Osteocyte (in vitro differentiated cells): ENCODE measurements at places on chromosomes 5 and 9.

- H3K27ac ChIP-seq, result no peak overlapping the region
- H3K27me3 ChIP-seq, result peaks cover 6% of the 10 kb centered on the region
- no peak for DNase-seq
- H3K4me3 ChIP-seq, result no peak overlapping the region
- H3K36me3 ChIP-seq, result no peaks in the 10 kb centered on the region
- peaks cover 5% of the 10 kb centered on the region for H3K4me1 ChIP-seq
Observed at GRCh38 chr5:77329664-77330430, 119.4 kb downstream of the PDE8B start.

GRCh38 chr5:163894645-163895044 is 389.2 kb downstream of the MAT2B start:
- H3K27me3 ChIP-seq, result no peaks in the 10 kb centered on the region
- H3K4me3 ChIP-seq, result no peak overlapping the region
- no peak overlapping the region for H3K27ac ChIP-seq
- H3K4me1 ChIP-seq, result no peaks in the 10 kb centered on the region

DNA sequence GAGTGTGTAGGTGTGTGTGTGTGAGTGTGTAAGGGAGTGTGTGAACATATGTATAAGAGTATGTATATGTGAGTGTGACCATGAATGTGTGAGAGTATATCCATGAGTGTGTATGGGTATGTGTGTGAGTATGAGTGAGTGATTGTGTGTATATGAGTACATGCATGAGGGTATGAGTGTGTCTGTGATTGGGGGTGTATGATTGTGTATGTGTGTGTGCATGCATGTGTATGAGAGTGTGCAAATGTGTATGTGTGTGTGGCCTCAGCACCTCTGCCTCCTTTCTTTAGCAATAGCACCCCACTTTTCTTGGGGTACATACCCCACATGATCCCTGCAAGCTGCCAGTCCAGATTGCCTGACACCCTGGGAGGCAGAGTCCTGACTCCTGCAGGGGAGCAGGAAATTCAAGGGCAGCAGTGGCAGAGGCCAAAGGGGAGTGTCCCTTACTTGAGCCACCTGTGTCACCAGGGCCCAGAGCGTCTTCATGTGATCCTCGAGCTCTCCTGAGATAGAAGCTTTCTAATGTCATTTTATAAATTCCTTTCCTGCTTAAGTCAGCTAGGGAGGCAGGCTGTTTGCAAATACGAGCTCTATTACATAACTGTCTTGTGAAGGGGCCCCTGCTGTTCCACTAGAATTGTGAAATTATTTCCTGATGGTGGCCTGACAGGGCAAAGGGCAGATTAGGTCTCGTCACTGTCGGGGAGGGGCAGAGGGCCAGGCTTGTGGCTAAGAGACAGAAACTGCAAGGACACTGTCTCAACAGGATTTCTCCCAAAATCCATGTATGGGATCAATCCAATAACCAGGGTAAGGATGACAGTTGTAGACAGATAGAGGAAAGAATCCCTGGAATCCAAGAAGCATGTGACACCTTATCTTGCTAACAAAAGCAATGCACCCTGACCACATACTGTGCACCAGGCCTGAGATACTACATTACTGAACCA is 389.1 kb downstream of the GADD45G start:
- no peaks in the 10 kb centered on the region for H3K36me3 ChIP-seq
- H3K4me3 ChIP-seq, result no peak overlapping the region
- peaks cover 2% of the 10 kb centered on the region for H3K4me1 ChIP-seq
- H3K27ac ChIP-seq, result no peak overlapping the region

- no peak for DNase-seq
- no peak overlapping the region for H3K4me3 ChIP-seq
- H3K27me3 ChIP-seq, result no peaks in the 10 kb centered on the region
Observed at GRCh38 chr9:84710701-84711397, 41.3 kb downstream of the NTRK2 start.

GRCh38 chr9:87428659-87429058 is 69.0 kb upstream of the DAPK1 start:
- no peak overlapping the region for H3K27ac ChIP-seq
- peaks cover 3% of the 10 kb centered on the region for H3K36me3 ChIP-seq
- no peak for DNase-seq
- H3K4me3 ChIP-seq, result no peak overlapping the region
- no peaks in the 10 kb centered on the region for H3K27me3 ChIP-seq

- H3K36me3 ChIP-seq, result peaks cover 4% of the 10 kb centered on the region
- no peak for DNase-seq
Observed at GRCh38 chr5:34900652-34901051, 14.7 kb downstream of the RAD1 start.

DNA sequence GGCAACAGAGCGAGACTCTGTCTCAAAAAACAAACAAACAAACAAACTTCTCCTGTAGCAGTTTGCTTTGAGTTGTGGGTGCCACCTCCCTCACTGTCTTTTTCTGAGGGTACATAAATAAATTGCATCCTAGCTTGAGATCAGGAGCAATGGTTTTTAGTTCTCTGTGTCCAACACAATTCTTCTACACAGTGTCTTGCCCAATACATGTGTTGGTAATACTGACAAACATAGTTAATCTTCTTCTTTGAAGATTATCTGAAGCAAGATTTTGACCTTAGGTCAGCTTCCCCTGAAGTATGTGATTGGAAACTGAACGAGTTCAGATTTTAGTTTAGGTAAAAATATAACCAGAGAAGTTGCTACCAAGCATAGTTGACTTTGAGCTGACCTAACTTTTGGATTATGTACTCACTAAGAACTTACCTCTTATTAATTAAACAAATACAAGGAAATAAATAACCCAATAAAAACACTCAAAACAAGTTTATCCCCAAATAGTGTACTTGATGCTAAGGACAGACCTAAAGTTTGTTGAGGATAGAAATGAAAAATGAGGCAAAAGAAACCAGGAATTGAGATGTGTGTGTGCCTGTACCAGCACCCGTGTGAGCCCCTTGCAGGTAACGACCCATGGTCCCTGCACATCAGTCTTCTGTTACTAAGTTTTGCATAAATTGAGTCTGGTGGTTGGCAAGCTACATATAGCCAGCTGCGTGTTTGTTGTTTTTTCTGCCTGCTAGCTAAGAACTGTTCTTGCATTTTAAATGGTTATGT is 16.2 kb downstream of the TJP2 start:
- DNase-seq, result no peak
- no peak overlapping the region for H3K4me3 ChIP-seq
- no peaks in the 10 kb centered on the region for H3K36me3 ChIP-seq
- no peaks in the 10 kb centered on the region for H3K27me3 ChIP-seq
- H3K27ac ChIP-seq, result no peak overlapping the region

- H3K4me3 ChIP-seq, result peak overlapping the region; percentile 85
- peak overlapping the region; percentile 89 for H3K27ac ChIP-seq
- H3K36me3 ChIP-seq, result no peaks in the 10 kb centered on the region
Observed at GRCh38 chr9:134328841-134329575, 2.8 kb downstream of the RXRA start.

GRCh38 chr9:138076650-138077009 is 199.0 kb downstream of the CACNA1B start:
- H3K4me3 ChIP-seq, result no peak overlapping the region
- no peaks in the 10 kb centered on the region for H3K27me3 ChIP-seq
- DNase-seq, result peak; percentile 57
- H3K27ac ChIP-seq, result no peak overlapping the region
- no peaks in the 10 kb centered on the region for H3K4me1 ChIP-seq

DNA sequence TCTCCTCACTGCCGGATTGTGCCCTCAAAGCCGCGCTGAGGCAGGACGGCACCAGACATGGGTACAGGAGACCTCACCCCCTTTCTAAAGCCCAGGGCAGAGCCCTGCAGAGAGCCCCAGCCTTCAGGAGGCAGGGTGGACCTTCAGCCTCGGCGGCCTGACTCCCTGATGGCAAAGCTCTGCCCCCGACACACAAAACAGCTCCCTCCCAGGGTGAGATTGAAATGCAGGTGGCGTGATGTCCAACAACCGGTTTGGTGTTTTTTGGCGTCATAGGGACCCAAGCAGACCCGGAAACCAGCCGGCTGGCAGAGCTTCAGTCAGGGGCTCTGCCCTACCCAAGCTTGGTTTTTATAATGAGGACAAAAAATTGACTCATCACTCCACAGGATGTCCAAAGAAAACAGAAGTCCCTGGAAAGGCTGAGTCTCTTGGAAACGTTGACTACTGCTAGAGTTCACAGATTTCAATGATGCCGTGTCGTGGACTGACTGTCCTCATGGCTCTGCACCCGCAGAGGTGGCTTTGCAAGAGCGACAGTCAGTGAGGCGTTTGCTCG is 275.2 kb upstream of the IRX1 start:
- no peak overlapping the region for H3K27ac ChIP-seq
- H3K4me1 ChIP-seq, result no peaks in the 10 kb centered on the region
- no peaks in the 10 kb centered on the region for H3K27me3 ChIP-seq

- no peak overlapping the region for H3K4me3 ChIP-seq
- H3K4me1 ChIP-seq, result no peaks in the 10 kb centered on the region
Observed at GRCh38 chr5:19342942-19343341, 645.1 kb downstream of the CDH18 start.

- peak overlapping the region; percentile 7 for H3K27ac ChIP-seq
- peaks cover 11% of the 10 kb centered on the region for H3K36me3 ChIP-seq
- peaks cover 22% of the 10 kb centered on the region for H3K4me1 ChIP-seq
Observed at GRCh38 chr9:123642291-123643278, 286.6 kb downstream of the CRB2 start.

DNA sequence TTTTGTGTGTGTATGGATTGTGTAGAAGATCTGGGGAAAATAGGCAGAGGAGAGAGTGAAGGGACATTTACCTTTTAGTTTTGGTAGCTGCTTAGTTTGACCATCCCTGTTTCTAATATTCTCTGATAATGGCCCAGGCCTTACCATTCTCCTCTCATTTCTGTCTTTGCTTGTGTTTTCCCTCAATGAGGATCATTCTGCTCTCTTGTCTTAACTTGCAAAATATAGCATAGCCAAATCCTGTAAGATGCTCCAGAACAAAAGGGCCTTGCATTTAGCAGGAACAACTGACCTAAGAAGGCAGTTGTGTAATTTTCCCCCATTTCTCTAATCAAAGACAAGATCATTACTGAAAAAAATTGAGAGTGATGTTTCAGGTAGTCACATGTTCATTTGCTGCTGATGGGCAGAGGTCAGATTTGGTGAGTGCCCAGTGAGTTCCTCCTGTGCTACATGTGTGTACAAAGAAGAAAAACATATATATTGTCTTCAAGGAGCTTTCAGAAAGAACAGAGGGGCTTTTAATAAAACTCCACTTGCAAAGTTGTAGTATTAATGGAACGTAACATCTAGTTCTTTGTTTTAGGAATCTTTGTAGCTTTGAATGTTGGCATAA is 139.5 kb downstream of the KDM4C start:
- H3K36me3 ChIP-seq, result peaks cover 7% of the 10 kb centered on the region
- no peak for DNase-seq
- peaks cover 3% of the 10 kb centered on the region for H3K4me1 ChIP-seq

- H3K4me1 ChIP-seq, result peaks cover 8% of the 10 kb centered on the region
- no peak for DNase-seq
- peaks cover 9% of the 10 kb centered on the region for H3K36me3 ChIP-seq
- no peak overlapping the region for H3K27ac ChIP-seq
Observed at GRCh38 chr9:108197899-108198298, 657.9 kb downstream of the ACTL7B start.

DNA sequence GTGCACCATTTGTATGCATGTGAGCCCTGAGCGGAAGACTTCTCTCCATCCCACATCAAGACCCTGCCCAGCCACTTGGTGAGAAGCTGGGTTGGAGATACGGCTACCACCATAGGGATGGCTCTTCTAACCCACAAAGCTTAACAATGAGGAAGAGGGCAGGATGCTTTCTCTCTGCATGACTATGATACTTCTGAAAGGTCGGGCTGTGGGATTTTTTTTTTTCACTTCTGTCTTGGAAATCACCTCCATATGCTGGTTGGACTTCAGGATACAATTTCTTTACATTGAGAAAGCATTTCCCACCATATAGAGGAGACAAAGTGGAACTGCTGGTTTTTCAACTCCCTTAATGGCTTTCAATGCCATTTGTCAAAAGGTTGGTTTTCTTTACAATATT is 30.5 kb downstream of the ZNF366 start:
- H3K4me1 ChIP-seq, result peaks cover 45% of the 10 kb centered on the region
- H3K27ac ChIP-seq, result no peak overlapping the region
- no peak for DNase-seq
- no peak overlapping the region for H3K4me3 ChIP-seq

DNA sequence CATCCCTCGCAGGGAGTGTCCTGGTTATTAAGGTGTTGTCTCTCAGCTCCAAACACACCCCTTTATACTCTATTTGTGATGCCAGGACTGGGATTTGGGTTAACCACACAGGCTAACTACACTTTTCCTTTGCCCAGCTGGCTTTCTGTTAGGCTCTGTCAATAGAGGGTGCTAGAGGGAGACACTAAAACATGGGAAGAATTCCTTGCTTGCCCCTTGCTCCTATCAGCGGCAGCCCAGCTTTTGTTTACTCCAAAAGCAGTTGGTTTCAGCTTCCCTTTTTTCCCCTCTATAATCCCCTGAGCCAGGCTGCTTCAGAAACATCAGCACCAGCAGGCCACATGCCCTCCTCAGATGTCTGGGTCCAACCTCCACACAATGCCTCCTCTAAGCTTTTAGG is 297.1 kb downstream of the KCTD16 start:
- no peak for DNase-seq
- no peak overlapping the region for H3K27ac ChIP-seq
- H3K36me3 ChIP-seq, result no peaks in the 10 kb centered on the region
- no peaks in the 10 kb centered on the region for H3K27me3 ChIP-seq
- no peak overlapping the region for H3K4me3 ChIP-seq

GRCh38 chr9:121326130-121326838 is 43.8 kb downstream of the STOM start:
- H3K36me3 ChIP-seq, result peaks cover 54% of the 10 kb centered on the region
- H3K27me3 ChIP-seq, result no peaks in the 10 kb centered on the region
- peak overlapping the region; percentile 3 for H3K27ac ChIP-seq
- H3K4me1 ChIP-seq, result peaks cover 22% of the 10 kb centered on the region
- H3K4me3 ChIP-seq, result no peak overlapping the region

DNA sequence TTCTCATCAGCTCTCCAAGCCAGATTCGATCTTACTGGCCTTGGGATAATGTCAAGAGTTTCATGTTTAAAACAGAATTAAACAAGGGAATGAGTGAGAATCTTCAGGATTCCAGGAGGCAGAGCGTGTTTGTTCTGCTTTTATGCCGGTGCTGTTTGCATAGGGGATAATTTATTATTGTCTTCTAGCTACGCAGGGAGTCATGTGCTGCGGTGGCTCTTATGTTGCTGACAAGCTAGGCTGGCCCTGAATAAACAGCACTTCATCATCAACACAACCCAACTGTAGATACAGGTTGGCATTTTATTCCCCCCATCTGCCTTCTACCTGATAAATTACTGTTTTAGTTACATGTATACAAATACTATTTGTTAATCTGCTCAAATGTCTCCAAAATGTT is 47.1 kb upstream of the PCA3 start:
- no peaks in the 10 kb centered on the region for H3K4me1 ChIP-seq
- no peak overlapping the region for H3K27ac ChIP-seq
- no peak for DNase-seq

- DNase-seq, result no peak
- H3K4me3 ChIP-seq, result no peak overlapping the region
- no peaks in the 10 kb centered on the region for H3K36me3 ChIP-seq
- H3K27ac ChIP-seq, result no peak overlapping the region
Observed at GRCh38 chr5:6000867-6001266, 377.5 kb downstream of the MED10 start.

GRCh38 chr9:3842839-3843238 is 317.0 kb upstream of the RFX3 start:
- no peaks in the 10 kb centered on the region for H3K4me1 ChIP-seq
- no peaks in the 10 kb centered on the region for H3K27me3 ChIP-seq
- H3K36me3 ChIP-seq, result peaks cover 6% of the 10 kb centered on the region
- no peak overlapping the region for H3K27ac ChIP-seq

GRCh38 chr5:153618307-153618706 is 127.8 kb downstream of the GRIA1 start:
- H3K36me3 ChIP-seq, result no peaks in the 10 kb centered on the region
- H3K4me3 ChIP-seq, result no peak overlapping the region
- H3K27ac ChIP-seq, result peak overlapping the region; percentile 82
- H3K4me1 ChIP-seq, result peaks cover 54% of the 10 kb centered on the region
- H3K27me3 ChIP-seq, result no peaks in the 10 kb centered on the region
